ENCODE measurements at places on chromosomes 2 and 18.
A peak's percentile ranks its signal among the peaks of the same experiment; 100 is the strongest.

- DNase-seq, result no peak
These were observed 269.3 kb upstream of the NCKAP5 start for GRCh38 chr2:133837441-133838094.

GRCh38 chr2:122905431-122905830 lies 1119.7 kb upstream of the CNTNAP5 start:
- no peak for DNase-seq

GRCh38 chr2:130824492-130825061 lies 12.1 kb upstream of the ARHGEF4 start:
- DNase-seq, result peak; percentile 71

DNA sequence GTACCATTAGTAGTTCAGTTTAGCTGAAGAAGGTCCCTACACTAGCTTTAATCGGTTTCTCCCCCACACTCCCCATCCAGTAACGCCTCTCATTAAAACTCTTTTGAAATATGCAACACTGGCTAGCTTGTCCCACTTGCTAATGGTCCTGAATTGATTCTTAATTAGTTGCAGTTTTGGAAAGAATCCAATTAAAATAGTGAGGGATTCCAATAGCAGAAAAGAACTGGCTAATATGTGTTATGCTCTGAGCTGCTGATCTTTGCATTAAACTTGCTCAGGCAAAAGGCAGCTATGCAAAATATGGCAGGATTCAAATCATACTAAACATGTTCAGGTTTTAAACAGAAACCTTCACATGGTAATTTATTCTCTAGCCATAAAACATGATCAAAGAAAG lies 252.5 kb upstream of the HNRNPA3 start:
- no peak for DNase-seq

- DNase-seq, result no peak
These were observed 30.2 kb downstream of the LONRF2 start for GRCh38 chr2:100292022-100292580.

DNA sequence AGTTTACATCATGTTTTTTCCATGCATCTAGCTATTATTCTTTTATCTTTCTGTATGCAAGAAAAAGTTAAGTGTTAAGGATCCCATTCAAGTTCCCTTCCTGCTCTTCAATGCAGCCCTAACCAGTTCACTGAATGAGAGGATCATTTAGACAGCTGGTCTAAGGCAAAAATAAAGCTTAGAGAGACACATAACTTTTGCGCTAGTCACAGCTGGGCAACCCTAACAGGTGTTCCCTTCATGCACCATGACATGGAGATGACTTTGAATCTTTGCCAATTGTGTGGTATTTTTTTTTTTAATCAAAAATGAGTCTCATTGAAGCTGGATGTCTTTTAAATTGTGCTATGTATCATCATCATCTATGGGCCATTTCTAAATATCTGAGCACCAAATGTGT lies 393.8 kb upstream of the CYRIA start:
- no peak for DNase-seq

- DNase-seq, result no peak
These were observed 3.0 kb downstream of the EVX2 start for GRCh38 chr2:176080540-176081375.

- no peak for DNase-seq
These were observed 9.1 kb upstream of the GPD2 start for GRCh38 chr2:156427074-156427473.

- no peak for DNase-seq
These were observed 57.0 kb downstream of the EFR3B start for GRCh38 chr2:25098670-25099486.

GRCh38 chr2:30341500-30342267 lies 105.4 kb upstream of the LCLAT1 start:
- no peak for DNase-seq
